HT1080 (cell line): ENCODE measurements at places on chromosomes 6 and 20.

DNA sequence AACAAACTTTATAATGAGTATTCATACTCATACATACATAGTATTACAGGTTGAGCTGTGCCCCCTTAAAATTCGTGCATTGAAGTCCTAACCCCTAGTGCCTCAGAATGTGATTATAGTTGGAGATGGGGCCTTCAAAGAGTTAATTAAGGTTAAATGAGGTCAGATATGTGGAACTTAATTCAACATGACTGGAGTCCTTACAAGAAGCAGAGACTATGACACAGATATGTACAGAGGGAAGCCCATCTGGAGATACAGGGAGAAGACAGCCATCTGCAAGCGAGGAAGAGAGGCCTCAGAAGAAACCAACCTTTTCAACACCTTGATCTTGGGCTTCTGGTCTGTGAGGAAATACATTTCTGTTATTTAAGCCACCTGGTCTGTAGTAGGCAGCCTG lies 536.1 kb upstream of the AGPAT4 start:
- DNase-seq, result no peak

GRCh38 chr6:167762259-167762962 lies 64.3 kb upstream of the AFDN start:
- DNase-seq, result no peak

DNA sequence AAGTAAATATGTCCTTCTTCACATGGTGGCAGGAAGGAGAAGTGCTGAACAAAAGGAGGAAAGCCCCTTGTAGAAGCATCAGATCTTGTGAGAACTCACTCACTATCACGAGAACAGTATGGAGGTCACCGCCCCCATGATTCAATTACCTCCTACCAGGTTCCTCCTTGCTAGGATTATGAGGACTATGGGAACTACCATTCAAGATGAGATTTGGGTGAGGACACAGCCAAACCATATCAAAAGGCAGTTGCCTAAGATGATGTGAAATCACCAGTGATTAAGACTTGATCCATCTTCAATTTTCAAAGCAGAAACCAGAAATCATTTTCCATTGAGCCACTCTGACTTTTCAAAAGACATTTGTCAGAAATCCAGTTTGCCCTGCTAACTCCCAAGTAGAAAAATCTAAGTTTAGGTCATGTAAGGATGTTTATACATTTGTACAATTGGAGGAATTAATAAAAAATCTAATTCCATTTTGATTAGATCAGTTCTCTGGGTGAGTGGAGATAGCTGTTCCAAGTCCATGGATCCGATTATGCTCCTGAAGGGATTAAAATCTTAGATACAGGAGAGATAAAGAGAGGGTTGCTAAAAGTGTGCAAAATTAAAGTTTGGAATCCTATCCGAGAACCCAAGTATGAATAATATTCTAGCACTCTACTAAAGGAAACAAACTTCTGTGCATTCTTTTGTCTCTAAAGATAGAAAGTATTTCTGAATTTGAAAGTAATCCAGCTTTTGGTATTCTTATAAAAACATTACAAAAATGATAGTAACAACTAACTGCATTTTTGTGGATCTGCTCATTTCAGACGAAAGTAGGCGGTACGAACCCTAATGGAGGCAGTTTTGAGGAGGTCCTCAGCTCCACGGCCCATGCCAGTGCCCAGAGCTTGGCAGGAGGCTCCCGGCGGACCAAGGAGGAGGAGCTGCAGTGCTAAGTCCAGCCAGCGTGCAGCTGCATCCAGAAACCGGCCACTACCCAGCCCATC lies 39.5 kb downstream of the HDDC2 start:
- DNase-seq, result no peak

GRCh38 chr20:51154708-51155690 lies 132.1 kb upstream of the KCNG1 start:
- DNase-seq, result no peak

- DNase-seq, result no peak
Measured at GRCh38 chr20:9363673-9364072, 150.7 kb upstream of the LAMP5 start.
